MM.1S (cell line): ENCODE measurements at places on chromosomes 2 and 18.
A peak's percentile ranks its signal among the peaks of the same experiment; 100 is the strongest.

DNA sequence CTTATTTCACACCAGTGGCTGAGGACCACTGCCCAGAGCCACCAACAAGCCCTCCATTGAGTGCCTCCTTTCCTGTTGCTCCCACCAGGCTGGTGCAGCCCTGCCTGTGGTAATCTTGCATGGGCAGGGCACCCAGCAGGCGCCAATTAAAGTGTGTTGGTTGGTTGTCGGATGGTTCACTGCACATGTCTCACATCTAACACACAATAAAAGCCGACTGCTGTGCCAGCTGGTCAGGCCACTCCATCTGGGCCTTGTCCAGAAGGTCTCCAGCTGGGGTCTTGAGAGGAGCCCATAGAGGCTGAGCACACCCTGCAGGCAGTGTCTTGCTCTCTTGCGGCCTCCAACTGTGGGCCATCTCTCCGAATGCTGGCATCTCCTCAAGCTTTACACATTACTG is 494.8 kb upstream of the KLHL29 start:
- peak; percentile 2 for DNase-seq

- peak; percentile 41 for DNase-seq
These were observed 81.3 kb downstream of the LIMS1 start for GRCh38 chr2:108615480-108616090.

DNA sequence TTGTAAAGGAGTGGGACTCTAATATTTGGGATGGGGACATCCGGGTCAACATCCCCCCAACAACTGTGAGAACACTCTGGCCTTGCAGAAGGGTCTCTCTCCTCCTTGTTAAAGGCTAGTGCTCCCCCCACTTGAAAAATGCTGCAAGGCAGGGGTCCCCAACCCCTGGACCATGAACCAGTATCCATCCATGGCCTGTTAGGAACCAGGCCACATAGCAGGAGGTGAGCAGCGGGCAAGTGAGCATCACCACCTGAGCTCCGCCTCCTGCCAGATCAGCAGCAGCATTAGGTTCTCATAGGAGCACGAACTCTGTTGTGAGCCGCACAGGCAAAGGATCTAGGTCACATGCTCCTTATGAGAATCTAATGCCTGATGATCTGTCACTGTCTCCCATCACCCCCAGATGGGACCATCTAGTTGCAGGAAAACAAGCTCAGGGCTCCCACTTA is 243.9 kb upstream of the ID2 start:
- DNase-seq, result no peak

DNA sequence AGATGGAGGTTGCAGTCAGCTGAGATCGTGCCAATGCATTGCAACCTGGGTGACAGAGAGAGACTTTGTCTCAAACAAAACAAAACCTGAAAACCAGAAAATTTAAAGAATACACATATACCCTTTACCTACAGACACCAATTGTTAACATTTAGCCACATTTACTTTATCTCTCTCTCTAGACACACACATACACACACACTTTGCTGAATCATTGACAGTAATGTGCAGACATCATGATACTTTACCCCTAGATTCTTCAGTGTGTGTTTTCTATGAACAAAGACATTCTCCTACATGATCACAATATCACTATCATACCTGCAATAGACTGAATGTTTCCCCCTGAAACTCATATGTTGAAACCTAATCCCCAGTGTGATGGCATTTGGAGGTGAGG is 10.2 kb upstream of the CFLAR start:
- DNase-seq, result no peak

DNA sequence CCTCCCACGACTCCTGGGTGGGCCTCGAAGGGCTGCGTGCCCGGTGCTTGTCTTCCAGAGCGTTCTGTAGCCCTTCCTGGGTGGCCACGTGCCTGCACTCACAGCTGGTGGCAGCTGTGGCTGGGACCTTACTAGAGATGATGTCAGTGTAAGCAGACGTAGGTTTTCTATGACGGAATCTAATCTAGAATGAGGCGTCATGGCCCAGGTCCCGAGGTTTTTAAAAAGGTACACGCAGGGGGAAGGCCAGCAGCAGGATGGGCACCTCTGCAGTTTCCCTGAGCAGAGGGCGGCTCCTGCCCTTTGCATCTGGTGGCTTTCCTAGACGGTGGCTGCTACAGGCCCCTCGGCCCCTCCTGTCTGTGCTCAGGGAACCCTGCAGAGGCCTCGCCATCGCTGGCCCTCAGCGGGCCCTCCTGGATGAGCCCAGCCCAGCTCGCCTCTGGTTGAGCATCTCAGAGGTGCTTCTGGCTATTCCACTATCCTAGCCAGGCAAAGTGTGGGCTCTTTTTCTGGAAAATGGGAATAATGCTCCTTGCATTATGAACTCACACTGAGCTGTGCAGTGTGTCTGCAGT is 49.6 kb upstream of the PXDN start:
- no peak for DNase-seq

DNA sequence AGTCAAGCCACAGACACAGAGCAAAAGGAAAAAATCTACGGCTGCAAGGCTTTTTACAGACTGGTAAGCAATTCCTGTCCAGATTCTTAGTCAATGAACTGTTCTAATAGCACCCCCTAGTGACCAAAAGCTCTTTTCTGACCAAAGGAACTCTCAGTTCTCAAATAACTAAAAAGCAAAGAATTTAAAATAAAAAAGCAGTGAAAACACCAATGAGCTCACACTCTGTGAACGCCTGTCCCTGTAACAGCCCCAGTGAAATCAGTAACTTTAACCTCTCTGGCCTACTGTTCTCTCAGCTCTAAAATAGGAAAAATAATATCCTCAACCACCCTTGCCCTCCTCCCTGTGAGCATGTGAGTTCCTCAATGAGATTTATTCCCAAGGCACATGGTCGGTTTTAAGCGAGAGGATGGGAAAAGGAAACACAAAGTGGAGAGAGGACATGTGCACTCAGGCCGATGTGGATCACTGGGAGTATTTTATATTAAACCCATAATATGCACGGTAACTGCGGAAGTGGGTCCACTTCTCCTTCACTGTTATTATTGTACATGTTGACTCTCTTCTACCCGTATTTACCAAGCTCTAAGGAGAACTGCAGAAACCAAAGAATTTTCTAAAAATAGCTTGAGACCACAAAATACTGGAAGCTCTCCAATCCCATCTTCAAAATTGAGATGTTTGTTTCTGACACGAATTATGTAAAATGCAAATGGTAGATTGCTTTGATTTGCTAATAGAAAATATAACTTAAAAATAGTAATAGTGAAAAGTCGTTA is 128.5 kb downstream of the STK39 start:
- peak; percentile 80 for DNase-seq

DNA sequence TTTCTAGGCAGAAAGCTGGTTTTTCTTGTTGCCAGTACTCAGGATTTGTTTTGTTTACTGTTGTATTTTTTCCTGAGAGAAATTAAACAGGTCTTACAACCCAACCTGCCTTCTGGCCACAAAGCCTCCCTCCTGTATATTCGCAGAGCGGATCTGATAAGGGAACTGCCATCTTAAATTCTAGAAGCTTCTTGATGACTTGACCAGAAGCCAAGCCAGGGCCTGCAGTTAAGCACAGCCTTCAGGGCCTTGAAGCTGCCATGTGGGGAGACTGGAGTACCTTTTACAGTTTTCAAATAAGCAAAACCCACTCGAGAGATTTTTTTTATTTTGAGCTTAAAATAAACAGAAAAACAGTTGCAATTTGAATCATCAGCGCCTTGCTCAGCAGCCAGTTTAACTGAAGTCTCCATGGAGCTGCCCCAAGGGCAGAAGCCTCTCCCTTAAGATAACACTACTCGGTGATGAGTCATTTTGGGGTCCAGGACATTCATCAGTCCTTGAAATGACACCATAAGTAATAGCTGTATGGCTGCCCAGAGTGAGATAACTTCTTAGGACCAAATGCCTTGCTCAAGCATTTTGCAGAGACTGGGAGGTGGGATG is 51.5 kb upstream of the PHLPP1 start:
- no peak for DNase-seq

DNA sequence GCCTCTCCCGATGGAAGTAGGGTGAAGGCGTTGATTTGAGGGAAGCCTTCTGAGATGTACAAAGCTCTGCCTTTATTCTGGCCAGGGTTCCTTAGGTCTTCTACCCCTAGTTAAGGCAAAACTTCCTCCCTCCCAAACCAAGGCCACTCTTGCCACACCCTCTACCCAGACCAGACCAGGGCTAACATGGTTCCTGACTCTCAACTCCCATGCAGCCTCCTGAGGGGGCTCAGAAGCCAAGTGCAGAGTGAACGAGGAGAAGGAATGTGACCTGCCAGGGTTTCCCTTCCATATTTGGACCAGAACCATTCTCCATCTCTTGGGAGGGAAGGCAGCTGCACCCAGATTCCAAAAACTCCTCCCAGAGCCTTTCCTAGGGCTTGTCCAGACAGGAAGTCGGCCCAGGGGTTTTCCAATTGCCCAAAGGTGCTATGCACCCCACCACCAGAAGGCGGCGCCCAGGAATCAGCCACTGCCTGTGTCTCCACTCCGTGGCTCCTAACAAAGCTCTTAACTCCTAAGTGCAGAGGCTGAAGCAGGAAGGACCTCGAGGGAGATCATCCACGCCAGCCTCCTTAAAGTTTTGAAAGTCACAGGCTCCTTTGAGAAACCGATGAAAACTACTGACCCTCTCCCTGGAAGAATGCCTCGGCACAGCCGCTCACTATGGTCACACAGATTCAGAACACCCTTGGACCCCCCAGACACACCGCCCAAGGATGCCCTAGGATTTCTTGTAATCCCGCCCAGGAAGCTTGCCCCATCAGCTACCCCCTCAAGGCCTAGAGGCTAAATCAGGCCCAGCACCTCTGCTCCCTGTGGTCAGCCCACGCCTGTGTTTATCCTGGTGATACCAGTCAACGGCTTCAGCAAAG is 157.8 kb downstream of the SMAD2 start:
- peak; percentile 42 for DNase-seq

DNA sequence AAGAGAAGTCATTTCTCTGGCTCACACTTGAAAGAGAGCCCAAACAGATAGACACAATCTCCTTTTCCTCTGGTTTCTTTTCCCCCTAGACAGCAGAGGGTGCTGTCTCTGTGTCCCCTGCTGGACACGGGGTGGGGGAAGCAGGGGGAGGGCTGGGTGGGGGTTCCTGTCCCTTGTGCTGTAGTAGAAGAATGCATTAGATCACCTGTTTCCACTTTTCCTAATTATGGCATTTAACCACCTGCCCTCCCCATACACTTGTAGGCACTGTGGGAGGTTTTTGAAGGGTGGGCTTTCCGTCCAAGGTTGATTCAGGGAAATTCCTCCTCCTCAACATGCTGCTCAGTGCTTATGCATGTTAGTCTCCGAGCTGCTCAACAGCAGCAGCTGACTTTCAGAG is 206.2 kb upstream of the EPAS1 start:
- DNase-seq, result no peak

DNA sequence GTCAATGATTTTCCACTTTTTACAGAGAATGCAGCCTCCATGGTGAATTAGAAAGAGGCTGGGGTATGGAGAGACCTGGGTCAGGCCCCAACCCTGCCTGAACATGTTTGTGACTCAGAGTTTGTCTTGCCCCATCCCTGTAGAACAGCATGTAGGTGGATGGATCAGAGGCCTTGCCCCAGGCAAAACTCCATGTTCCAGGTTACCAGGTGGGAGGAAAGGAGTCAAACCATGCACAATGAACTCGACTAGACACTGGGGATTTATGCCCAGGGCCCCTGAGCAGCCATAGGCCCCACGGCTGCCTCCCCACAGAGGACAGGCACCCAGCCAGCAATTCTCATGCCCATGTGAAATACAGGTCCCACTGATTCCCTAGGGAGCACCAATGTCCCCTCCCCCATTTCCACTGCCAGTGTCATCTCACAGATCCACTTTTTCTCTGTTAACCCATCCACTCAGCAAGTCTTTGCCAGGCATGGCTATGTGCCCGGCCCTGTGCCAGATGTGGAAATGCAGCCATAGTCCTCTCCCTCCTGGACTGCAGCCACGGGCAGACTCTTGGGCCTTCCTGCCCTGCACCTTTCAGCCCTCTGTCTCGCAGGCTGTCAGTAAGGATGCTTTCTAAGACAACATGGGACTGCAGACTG is 737.8 kb upstream of the HS6ST1 start:
- no peak for DNase-seq

DNA sequence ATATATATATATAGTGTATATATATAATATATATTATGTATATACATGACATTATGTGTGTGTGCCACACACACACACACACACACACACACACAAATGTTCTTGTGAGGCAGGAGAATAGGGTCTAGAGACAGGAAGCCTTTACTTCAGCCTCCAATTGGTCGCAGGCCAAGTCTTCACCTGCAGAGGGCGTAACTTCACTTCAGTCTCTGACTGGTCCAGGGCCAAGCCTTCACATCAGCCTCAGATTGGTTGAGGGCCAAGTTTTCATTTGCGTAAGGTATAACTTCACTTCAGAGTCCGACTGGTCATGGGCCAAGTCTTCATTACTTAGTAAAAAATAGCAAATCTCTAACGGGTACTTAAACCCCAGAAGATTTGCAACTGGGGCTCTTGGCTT is 13.2 kb upstream of the SS18 start:
- DNase-seq, result peak; percentile 14

DNA sequence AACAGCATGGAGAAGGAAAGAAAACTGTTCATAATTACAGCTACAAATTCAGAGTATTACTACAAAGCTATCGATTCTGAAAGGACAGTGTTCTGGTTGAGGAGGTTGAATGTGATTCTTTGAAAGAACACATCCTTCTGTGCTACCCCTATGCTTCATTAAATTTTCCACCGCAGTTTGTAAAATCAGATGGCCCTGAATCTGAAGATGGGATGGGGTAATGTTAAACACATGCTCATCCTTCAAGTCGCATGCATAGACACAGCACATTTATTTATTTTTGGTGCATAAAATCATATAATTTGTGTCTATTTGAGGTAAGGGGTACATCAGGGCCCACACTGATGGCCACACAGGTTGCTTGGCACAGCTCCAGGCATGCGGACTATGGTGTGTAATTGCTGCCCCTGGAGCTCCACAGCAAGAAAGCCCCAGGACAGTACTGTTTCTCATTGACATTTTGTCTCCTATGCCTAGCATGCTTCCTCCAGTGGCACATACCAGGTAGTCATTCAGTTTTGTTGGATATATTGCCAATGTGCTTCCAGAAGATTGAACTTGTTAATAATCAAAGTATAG is 238.8 kb upstream of the TANK start:
- DNase-seq, result no peak

DNA sequence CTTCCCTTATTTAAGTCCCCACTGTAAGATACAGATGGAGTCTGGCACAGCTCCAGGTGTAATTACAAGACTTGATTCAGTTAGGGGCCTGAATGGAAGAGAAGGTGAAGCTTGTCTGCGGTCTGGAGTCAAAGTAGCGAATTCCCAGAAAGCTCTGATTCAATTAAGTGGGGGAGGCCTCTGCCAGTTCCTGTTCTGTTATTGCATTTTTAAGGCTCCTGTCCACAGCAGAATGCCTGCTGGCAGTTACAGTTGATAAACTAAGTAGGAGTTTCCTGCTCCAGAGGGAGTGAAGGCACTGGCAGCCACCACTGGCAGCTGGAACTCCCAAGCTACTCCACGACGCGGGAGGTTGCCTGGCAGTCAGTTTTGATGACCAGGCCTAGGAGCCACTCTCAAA is 181.1 kb downstream of the SOCS6 start:
- no peak for DNase-seq

GRCh38 chr2:149028377-149028776 is 10.1 kb upstream of the LYPD6B start:
- no peak for DNase-seq

- DNase-seq, result no peak
These were observed 110.3 kb upstream of the PKDCC start for GRCh38 chr2:41937464-41937906.

GRCh38 chr18:49227001-49227380 is 233.5 kb downstream of the DYM start:
- no peak for DNase-seq

GRCh38 chr2:7726989-7727388 is 809.8 kb downstream of the RNF144A start:
- DNase-seq, result no peak
